ENCODE measurements at places on chromosomes 12 and 14.

DNA sequence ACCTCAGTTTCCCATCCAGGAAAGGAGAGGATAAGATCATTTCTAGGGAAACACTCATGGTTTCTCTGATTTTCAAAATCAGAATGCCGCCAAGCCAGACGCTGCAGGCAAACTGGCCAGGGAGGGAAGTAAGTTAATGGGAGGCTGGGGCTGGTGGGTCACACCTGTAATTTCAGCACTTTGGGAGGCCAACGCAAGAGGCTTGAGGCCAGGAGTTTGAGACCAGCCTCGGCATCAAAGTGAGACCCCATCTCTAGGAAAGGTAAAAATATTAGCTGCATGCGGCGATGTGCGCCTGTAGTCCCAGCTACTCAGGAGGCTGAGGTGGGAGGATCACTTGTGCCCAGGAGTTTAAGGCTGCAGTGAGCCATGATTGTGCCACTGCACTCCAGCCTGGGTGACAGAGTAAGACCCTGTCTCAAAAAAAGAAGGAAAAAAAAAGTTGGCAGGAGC, 587 bp downstream of the SELPLG start:
- DNase-seq, result no peak

DNA sequence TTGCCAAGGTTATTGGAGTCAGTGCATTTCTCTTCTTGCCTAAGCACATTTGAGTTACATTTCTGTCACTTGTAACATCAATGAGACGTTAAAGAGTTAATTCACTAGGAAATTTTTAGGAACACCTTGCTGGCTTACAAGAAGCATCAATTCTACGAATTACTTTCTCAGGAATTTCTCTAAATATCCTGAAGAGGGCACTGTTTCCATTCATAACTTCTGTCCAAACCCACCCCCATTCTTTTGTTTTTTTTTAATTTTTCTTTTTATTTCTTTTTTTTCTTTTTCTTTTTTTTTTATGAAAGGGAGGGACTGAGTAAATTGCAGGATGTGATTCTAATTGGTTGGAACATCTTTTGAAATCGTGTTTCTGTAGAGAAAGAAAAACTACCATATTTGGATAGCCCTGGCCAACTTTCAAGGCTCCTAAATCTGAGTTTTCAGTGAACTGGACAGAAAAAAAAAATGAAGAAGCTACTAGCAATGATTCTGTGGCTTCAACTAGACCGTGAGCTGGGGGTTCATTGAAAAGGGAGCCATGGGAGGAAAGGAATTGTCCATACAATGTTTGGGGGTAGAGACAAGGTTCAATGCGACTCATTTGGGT, 285.3 kb downstream of the DAD1 start:
- DNase-seq, result no peak

- DNase-seq, result no peak
Measured at GRCh38 chr12:127293507-127294310, 973.3 kb upstream of the TMEM132C start.

GRCh38 chr14:67241411-67242167, at the start of gene PALS1:
PALS1 (plus strand) TSS chr14:67241435; CDS start chr14:67279171, 37,736 bp downstream.
- no peak for DNase-seq

DNA sequence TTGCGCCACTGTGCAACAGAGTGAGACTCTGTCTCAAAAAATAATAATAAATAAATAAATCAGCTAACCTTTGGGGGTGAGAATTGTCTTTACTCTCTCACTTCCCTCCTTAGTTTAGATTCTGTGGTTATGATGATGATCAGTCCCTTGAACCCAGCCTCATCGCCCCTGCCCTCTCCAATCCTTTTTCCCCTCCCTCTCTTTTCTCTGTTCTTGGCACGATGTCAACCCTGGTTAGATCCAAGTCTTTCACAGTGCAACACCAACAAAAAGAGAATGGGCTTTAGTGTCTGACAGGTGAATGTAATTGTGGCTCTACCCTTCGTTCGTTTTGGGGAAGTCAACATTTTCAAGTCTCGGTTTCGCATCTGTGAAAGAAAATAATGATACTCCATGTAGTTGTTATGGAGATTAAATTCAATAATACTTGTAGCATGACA, 59.0 kb downstream of the NTN4 start:
- DNase-seq, result no peak

DNA sequence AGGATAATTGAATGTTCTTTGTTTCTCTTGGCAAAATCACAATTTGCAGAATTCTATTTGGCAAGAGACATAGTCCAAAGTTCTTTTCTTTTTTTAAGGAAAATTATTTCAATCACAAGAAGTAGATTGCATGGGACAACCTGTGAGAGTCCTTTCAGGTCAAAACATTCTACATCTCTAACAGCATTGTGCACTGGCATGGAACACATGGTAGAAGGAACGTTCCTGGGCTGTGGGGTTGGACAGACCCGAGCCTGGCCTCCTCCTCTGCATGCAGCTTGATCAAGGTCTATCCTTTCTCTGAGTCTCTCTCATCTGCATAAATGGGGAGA, 88.6 kb upstream of the CPSF6 start:
- DNase-seq, result no peak

- DNase-seq, result no peak
Measured at GRCh38 chr12:53481939-53482586, 17.2 kb downstream of the MAP3K12 start.

DNA sequence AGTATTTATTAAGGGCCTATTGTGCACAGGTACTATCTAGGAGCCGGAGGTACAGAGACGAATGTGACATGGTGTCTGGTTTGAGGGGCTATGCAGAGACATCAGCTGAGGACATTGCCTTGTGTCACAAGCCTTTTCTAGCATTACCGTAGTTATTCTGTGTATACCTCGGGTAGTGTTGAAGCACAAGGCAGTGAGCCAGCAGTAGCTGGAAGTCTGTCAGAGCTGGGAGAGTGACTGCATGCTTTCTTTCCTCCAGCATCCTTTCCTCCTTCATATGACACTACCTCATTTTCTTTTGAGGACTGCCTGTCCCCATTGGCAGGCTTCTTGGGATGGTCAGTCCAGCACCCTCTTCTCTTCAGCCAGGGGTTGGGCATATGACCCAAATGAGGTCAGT, 77.0 kb downstream of the POLR3B start:
- no peak for DNase-seq

- DNase-seq, result peak; percentile 26
Measured at GRCh38 chr12:131863711-131864396, 30.6 kb upstream of the ULK1 start.

GRCh38 chr12:120115692-120116440, 687 bp downstream of the RAB35 start:
- peak; percentile 65 for DNase-seq

GRCh38 chr14:68979722-68980451, 785 bp upstream of the ACTN1 start:
- DNase-seq, result no peak

DNA sequence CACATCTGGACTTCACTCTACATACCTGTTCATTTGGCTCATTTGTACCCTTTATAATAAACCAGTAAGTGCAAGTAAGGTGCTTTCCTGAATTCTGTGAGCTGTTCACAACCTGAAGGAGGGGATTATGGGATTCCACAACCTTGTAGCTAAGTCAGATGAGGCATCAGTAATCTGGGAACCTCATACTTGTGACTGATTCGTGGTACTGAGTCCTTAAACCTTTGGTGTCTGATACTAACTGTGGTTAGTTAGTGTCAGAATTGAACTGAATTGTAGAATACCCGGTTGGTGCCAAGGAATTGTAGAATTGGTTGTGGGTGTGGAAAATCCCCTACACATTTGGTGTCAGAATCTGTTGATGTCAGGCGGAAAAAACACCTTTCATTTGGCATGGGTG, 83.4 kb downstream of the TMX1 start:
- DNase-seq, result no peak

DNA sequence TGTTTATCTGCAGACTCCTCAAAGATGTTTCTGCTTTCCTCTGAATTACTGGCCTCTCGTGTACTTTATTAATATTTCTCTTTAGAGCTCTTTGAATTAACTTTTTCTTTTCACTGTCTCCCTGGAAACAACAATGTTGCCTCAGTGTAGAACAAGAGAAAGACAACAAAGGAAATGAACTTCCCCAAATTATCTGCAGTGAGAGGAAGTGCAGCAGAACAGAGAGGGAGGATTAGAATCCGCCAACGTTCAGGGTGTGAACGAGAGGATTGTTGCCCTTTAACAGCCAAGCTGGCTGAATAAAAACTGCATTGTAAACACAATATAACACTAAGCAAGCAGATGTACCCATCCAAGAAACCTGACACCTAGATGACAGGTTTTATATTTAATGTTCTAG, 375.9 kb downstream of the GALC start:
- no peak for DNase-seq

GRCh38 chr12:93151079-93151762, 222.1 kb upstream of the EEA1 start:
- no peak for DNase-seq

- no peak for DNase-seq
Measured at GRCh38 chr14:89486505-89486904, 69.5 kb upstream of the FOXN3 start.

- DNase-seq, result no peak
Measured at GRCh38 chr12:1083151-1083888, 92.3 kb downstream of the ERC1 start.

DNA sequence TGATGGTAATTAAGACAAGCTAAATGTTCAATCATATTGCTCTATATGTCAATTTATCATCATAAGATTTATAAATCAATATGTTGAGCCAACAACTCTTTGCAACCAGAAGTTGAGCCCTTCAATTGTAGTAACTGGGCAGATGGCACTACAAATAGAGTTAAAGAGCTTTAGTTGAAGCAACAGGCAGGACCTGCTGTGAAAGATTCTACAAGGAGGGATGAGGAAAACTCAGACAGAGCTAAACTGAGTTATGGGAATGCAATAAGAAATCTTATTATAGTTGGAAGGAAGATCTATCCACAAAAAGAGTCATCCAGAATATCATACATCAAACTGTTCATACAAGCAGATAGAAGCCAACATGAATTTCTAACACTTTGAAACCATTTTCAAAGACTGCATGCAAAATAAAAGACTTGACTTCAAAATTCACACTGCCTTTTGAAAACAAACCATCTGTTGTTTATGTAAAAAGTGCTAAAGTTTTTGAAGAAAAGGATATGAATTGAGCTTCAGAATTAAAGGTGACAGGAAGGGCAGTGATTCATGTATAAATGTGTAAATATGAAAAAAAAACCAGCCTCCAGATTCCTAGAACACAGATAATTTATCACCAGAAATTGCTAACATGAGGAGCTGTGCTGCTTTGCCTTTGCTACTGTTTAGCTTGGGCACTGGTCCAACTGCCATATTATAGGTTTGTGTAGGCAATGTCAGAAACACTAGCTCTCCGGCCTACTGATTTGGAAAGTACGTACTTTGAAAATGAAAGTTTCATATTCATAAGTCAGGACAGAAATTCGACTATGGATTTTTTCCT, 133.2 kb downstream of the SLC35F4 start:
- no peak for DNase-seq

DNA sequence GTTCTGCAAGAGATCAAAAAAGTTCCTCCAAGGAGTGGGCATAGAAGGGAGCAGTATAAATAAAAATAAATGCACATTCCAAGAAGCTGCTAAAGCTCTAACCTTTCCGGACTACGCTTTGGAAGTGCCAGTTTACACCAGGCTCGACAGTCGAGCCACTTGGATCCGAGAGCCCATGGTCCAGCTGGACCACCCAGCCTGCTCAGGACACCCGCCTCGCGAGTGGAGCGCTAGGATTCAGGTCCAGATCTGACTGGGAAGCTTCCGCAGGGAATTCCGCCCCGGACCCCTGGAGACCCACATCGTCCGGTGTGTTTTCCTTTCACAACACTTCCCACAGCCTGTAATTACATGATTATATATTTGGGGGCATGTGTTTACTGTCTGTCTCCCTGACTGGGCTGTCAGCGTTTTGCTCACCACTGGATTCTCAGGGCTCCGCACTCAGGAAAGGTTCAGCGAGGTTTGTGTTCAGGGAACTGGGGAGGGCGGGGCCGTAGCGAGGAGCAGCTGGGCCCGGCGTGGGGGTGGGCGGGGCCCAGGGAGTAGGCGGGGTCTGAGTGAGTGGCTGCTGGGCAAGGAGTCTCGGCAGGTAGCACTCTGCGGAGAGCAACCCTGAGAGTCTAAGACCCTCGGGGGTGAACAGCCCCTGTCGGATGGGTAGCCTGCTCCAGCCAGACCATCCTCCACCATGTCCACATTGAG, 52.3 kb upstream of the TMEM263 start:
- DNase-seq, result peak; percentile 79

DNA sequence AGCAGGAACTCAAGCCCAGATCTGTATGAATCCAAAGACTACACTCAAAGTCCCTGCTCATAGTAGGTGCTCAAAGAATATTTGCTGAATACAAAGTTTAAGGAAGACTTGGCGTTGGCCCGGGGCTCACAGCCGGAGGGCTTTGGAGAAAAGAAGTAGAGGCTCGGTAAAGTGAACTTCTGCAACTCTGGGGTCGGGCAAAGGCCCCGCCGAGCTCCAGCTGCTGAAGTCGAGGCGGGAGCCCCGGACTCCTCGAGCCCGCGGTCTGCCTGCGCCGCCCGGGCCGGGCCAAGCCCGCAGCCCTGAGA, 335 bp downstream of the GCN1 start:
- DNase-seq, result no peak

GRCh38 chr12:59619461-59620240, 23.8 kb downstream of the SLC16A7 start:
- no peak for DNase-seq

DNA sequence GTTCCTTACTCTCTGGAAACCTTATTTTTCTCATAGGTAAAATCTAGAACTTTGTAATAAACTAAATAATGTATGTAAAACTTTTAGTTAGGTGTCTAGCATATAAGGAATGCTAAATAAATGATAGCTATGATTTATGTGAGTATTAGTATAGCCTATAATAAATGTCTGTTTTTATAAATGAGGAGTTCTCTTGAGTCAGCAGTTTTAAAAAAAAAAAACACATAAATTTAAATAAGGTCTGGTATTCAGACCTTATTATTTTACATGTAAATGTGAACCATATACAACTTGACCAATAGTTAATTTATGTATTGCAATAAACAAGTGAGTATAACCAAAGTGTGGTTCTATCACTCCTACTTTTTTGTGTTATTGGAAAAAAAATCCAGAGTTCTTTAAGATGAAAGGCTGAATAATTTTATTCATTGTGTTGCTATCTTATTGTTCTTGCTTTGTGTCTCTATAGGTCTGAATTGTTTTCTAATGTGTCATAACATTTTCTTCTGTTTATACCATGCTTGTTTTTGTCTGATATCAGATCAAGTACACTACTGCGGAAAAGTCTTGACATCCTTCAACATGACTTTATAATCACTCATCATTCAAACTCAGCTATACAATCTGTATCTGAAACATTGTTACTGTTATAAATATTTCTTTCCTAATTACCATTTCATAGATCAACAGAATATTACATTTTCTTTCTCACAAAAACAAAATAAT, 115.7 kb downstream of the RASSF9 start:
- no peak for DNase-seq

DNA sequence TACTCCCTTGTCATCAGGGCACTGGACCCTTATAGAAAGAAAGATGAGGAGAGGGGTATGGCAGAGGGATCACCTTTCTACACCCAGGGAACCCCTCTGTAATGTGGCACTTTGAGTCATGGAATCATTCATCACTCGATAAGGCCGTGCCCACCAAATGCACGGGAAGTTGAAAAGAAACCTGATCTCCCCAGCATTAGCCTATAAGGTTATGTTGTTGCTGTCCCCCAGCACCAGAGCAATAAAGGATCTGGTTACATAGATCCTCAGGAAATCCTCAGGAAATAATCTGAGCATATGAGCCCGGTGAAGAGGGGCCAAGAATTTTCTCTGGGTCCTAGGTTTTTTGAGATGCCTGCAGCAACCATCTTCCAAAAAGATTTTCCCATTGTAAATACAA, 148.8 kb upstream of the CRY1 start:
- no peak for DNase-seq

GRCh38 chr12:93244514-93245077, 133.1 kb upstream of the NUDT4 start:
- DNase-seq, result no peak

All from 8988T (cell line).